ENCODE measurements at places on chromosomes 4 and X. TPM values are rescaled to one million over a fixed set of nuclear protein-coding genes. Genes with fewer than 3 reads are reported as not detected.

The ZNF630 gene
- 2.5 TPM for total RNA-seq

The TSPAN6 gene
- 47.4 TPM for total RNA-seq

The RPS6KA6 gene
- 4.7 TPM for total RNA-seq

The CXorf49 gene
- total RNA-seq, result not detected

The TDO2 gene
- total RNA-seq, result not detected

DNA sequence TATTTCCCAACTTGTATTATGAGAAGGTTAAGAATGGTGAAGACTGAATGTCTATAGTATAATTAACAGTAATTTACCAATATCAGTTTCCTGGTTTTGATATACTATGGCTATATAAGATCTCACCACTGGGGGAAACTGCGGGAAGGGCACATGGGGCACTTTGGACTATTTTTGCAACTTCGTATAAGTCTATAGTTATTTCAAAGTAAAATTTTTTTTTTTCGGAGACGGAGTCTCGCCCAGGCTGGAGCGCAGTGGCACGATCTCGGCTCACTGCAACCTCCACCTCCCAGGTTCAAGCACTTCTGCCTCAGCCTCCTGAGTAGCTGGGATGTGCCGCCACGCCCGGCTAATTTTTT is 46.1 kb downstream of the CXorf58 start:
- DNase-seq, result no peak
- H3K4me3 ChIP-seq, result no peak overlapping the region
- no peak overlapping the region for H3K27ac ChIP-seq
- no peaks in the 10 kb centered on the region for H3K27me3 ChIP-seq
- no peaks in the 10 kb centered on the region for H3K4me1 ChIP-seq

DNA sequence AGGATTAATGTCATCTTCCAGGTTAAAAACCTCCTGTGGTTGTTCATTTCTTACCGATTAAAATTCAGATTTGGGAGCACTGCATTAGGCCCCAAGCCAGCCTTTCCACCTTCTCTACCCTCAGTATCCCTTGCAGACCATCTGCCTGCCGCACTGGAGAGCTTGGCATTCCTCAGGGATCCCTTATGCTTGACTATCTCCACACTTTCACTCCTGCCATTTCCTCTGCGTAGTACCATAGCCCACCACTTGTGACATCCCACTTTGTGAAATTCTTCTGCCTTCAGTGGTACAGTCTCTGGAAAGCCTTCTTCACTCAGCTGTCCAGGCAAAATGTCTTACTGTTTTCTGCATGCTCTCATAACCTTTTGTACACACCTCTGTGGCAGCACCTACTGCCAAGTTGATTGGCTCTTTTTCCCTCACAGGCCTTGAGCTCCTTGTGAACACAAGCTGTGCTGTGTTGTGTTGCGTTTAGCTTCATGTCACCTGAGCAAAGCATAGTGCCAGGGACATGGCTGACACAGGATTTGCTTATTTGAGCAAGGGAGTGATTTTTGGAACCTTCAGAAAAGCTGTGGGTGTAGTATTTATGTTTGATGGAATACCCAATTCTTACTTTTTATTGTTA is 156.4 kb downstream of the ARX start:
- no peaks in the 10 kb centered on the region for H3K36me3 ChIP-seq
- no peak for DNase-seq

- H3K36me3 ChIP-seq, result no peaks in the 10 kb centered on the region
- H3K27ac ChIP-seq, result no peak overlapping the region
- H3K4me1 ChIP-seq, result no peaks in the 10 kb centered on the region
- H3K27me3 ChIP-seq, result peaks cover 20% of the 10 kb centered on the region
- DNase-seq, result no peak
- H3K4me3 ChIP-seq, result no peak overlapping the region
Observed at GRCh38 chr4:56055027-56055977, 106.6 kb downstream of the CEP135 start.

DNA sequence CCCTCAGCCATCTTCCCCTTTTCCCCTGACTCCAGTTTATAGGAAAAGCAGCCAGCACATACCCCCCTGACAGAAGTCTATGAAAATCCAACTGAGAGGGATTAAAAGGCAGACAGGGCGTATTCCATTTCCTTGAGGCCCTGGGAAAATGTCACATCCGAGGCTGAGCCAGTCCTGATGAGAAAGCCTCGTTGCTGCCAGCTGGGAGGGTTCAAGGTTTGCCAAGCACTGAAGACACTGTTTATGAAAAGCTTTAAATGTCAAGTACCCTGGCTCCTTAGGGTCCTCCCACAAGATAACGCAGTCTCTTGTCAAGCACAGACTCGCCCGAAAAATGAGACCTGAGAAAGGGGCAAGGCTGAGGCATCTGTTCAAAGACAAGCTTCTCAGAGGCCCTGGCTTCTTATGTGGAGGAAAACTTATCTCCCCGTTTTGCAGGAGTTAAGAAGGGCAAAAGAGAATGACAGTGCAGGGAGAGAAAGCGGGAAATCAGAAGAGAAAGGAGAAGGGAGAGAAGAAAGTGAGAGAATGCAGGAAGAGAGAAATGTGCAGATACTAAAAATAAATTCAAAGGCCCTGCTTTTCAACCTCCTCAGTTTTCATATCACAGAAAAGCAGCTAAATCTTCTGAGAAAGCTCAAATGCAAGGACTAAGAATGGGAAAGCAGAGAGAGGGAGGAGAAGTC is 44.7 kb downstream of the SCD5 start:
- no peaks in the 10 kb centered on the region for H3K36me3 ChIP-seq
- H3K4me3 ChIP-seq, result no peak overlapping the region
- no peak for DNase-seq
- H3K27ac ChIP-seq, result no peak overlapping the region
- no peaks in the 10 kb centered on the region for H3K27me3 ChIP-seq

DNA sequence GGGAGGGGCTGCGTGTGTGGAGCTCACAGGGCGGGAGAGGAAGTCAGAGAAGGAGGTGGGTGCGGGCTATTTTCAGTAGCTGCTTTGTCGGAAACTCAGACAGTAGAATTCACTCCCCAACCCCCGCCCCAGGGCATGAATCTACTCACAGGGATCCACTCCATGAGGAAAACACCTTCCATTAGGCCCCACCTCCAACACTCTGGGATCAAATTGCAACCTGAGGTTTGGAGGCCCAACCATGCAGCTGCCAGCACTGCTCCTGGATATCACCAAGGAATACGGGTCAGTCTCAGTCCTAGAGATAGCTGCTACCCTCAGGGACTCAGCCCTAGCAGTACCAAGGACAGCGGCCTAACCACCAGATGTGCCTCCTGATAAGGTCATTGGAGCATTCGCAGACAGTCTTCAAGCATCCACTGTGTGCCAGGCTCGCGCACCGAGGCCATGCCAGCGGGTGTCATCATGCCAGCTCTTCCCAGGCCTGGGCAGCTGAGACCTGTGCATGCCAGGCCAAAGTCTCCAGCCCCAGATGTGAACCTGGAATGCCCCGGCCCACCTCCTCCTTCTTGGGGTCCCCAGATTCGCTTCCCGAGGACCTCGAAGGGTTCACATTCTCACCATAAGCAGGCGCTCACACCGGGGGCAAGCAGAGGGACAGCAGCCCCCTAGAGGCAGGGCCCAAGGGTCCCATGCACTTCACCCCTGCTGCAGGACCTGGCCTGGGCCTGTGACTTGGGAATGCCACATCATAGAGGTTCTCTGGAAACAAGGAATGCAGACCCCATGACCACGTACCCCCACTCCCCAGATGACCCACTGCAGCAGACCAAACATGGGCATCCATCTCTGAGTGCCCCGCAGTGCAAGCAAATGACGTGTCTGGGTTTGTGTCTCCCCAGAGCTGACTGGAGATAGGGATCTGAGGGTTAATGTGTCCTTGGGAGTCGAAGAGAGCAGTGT is 102.3 kb downstream of the ADRA2C start:
- H3K4me1 ChIP-seq, result no peaks in the 10 kb centered on the region
- no peaks in the 10 kb centered on the region for H3K36me3 ChIP-seq
- DNase-seq, result peak; percentile 23
- peaks cover 36% of the 10 kb centered on the region for H3K27me3 ChIP-seq

DNA sequence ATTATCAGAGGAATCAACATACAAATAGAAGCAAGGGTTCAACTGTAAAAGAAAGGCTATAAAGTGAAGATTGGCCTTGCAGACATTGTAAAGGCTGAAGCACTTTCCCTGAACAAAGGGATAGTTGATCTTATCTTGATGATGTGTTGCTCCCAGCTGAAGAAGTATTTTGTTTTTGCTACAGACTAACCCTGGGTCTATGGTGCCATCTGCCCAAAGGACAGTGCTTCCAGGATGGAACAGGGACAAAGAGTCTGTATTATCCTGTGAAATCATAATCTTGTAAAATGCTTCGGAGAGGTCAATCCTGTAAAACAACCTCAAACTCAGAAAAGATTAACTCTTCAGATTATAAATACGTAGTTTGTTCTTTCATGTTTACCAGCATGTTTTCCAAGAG is 251.7 kb upstream of the ANKRD50 start:
- DNase-seq, result no peak
- no peaks in the 10 kb centered on the region for H3K36me3 ChIP-seq
- H3K4me1 ChIP-seq, result no peaks in the 10 kb centered on the region
- H3K27me3 ChIP-seq, result no peaks in the 10 kb centered on the region
- H3K27ac ChIP-seq, result no peak overlapping the region
- H3K4me3 ChIP-seq, result no peak overlapping the region

- no peaks in the 10 kb centered on the region for H3K36me3 ChIP-seq
- peak overlapping the region; percentile 25 for H3K27ac ChIP-seq
- peak; percentile 51 for DNase-seq
- no peaks in the 10 kb centered on the region for H3K27me3 ChIP-seq
Observed at GRCh38 chr4:40603281-40603680, 26.4 kb downstream of the RBM47 start.

GRCh38 chrX:144901521-144901920 is 345.8 kb upstream of the SPANXN1 start:
- H3K4me1 ChIP-seq, result no peaks in the 10 kb centered on the region
- H3K27ac ChIP-seq, result no peak overlapping the region
- no peak for DNase-seq
- no peaks in the 10 kb centered on the region for H3K27me3 ChIP-seq
- H3K36me3 ChIP-seq, result no peaks in the 10 kb centered on the region

DNA sequence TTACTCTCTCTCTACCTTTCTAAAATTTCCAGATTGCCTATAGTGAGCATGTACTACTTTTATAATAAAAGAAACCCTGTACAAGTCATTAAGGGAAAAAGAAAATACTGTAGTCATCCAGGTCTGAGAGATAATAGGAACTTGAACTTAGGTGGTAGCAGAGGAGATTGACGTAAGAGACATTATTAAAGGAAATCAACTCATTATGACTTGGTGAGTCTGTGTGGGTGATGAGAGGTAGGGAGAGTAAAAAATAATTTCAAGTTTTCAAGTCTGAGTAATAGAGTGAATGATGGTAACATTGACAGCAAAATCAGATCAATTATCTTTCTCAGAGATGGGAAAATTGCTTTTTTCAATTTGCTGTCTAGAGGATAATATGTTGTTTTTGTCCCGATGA is 44.0 kb upstream of the ZCCHC12 start:
- no peak for DNase-seq
- no peaks in the 10 kb centered on the region for H3K36me3 ChIP-seq
- no peaks in the 10 kb centered on the region for H3K27me3 ChIP-seq
- H3K4me3 ChIP-seq, result no peak overlapping the region
- no peak overlapping the region for H3K27ac ChIP-seq

- H3K27me3 ChIP-seq, result peaks cover 50% of the 10 kb centered on the region
- no peaks in the 10 kb centered on the region for H3K36me3 ChIP-seq
- H3K27ac ChIP-seq, result no peak within 1 kb of the TSS
- no peak within 1 kb of the TSS for H3K4me3 ChIP-seq
- DNase-seq, result no peak
Observed at GRCh38 chrX:110795645-110796406, at the start of gene CHRDL1. Gene CHRDL1 (minus strand): TSS chrX:110795817. CDS start chrX:110792181, 3,636 bp downstream.

GRCh38 chr4:24144381-24144780 is 254.5 kb upstream of the PPARGC1A start:
- no peak overlapping the region for H3K4me3 ChIP-seq
- DNase-seq, result no peak
- H3K4me1 ChIP-seq, result no peaks in the 10 kb centered on the region
- no peak overlapping the region for H3K27ac ChIP-seq
- H3K27me3 ChIP-seq, result 0 out of 2 replicates have a peak, but pooled peaks cover 4% of the 10 kb centered on the region

GRCh38 chrX:13101441-13102139 is 57.2 kb upstream of the FAM9C start:
- H3K36me3 ChIP-seq, result no peaks in the 10 kb centered on the region
- 0 out of 2 replicates have a peak overlapping the region, but pooled peaks have one; percentile 4 for H3K4me3 ChIP-seq
- H3K27ac ChIP-seq, result peak overlapping the region; percentile 94
- H3K27me3 ChIP-seq, result no peaks in the 10 kb centered on the region
- H3K4me1 ChIP-seq, result peaks cover 44% of the 10 kb centered on the region

DNA sequence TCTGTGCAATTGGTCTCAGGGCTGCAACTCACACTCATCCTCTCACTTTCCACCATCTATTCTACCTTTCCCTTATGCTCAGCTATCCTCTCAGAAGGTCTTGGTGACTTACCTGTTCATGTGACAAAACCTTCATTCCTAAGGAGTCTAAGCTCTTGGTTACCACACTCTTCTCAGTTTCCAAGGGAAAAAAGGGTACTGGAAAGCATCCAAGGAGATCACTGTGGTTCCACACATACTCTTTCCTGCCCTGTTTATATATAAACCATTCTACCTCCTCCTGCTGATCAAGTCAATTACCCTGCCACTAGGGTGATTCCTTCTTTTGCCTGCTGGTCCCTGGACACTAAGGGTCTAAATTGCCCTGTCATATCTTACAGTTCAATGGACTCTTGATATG is 57.2 kb upstream of the MAML3 start:
- peaks cover 17% of the 10 kb centered on the region for H3K4me1 ChIP-seq
- H3K27ac ChIP-seq, result no peak overlapping the region
- DNase-seq, result no peak
- no peaks in the 10 kb centered on the region for H3K36me3 ChIP-seq
- H3K27me3 ChIP-seq, result no peaks in the 10 kb centered on the region

- peak; percentile 65 for DNase-seq
- H3K4me1 ChIP-seq, result peaks cover 30% of the 10 kb centered on the region
- no peaks in the 10 kb centered on the region for H3K27me3 ChIP-seq
- peaks cover 29% of the 10 kb centered on the region for H3K36me3 ChIP-seq
- peak overlapping the region; percentile 99 for H3K27ac ChIP-seq
Observed at GRCh38 chr4:102825261-102826091, 1.9 kb downstream of the UBE2D3 start.

- no peak overlapping the region for H3K27ac ChIP-seq
- no peaks in the 10 kb centered on the region for H3K36me3 ChIP-seq
- H3K4me3 ChIP-seq, result no peak overlapping the region
Observed at GRCh38 chr4:141570290-141570689, 66.1 kb upstream of the IL15 start.

DNA sequence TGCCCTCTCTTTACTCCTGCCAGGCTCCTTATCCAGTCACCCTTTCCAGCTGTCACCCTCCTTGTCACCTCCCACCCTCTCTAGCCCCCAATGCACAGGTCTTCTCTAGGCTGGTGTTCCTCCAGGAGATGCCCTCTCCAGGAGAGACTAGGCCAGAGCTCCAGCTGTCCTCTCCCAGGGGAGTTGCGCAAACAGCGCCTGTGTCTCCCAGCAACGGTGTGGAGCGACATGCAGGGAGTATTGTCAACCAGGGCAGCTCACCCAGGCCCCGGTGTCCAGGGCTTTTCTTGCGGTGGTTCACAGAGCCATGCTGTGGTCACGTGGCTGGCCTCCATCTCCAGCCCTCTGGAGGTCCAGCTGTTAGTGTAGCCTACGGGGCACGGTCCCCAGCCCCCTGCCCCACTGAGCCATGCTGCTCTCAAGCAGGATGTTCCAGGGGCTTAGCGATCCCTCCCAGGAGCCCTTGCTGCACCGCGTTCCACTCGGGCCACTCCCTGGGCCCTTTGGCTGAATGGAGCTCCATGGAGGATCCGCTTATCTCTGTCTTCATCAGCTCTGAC is 34.8 kb downstream of the CCNQ start:
- DNase-seq, result no peak
- no peaks in the 10 kb centered on the region for H3K36me3 ChIP-seq
- no peak overlapping the region for H3K4me3 ChIP-seq
- no peaks in the 10 kb centered on the region for H3K27me3 ChIP-seq

GRCh38 chr4:13162886-13163285 is 321.3 kb downstream of the RAB28 start:
- DNase-seq, result peak; percentile 38
- H3K4me3 ChIP-seq, result no peak overlapping the region
- no peaks in the 10 kb centered on the region for H3K36me3 ChIP-seq
- H3K4me1 ChIP-seq, result peaks cover 5% of the 10 kb centered on the region
- H3K27ac ChIP-seq, result no peak overlapping the region
- H3K27me3 ChIP-seq, result no peaks in the 10 kb centered on the region

Measured in PC-3 (cell line).